ENCODE measurements at places on chromosomes 5 and 9. TPM values are rescaled to one million over a fixed set of nuclear protein-coding genes. Genes with fewer than 3 reads are reported as not detected.
A peak's percentile ranks its signal among the peaks of the same experiment; 100 is the strongest.

PPP2CA gene
- 202 TPM for total RNA-seq

EGFL7 gene
- total RNA-seq, result 30.2 TPM

PCDHB2 gene
- 0.21 TPM for total RNA-seq

ANKRD20A1 gene
- not detected for total RNA-seq

PTPRD gene
- total RNA-seq, result 55.9 TPM

SPATA9 gene
- total RNA-seq, result 0.34 TPM

DNA sequence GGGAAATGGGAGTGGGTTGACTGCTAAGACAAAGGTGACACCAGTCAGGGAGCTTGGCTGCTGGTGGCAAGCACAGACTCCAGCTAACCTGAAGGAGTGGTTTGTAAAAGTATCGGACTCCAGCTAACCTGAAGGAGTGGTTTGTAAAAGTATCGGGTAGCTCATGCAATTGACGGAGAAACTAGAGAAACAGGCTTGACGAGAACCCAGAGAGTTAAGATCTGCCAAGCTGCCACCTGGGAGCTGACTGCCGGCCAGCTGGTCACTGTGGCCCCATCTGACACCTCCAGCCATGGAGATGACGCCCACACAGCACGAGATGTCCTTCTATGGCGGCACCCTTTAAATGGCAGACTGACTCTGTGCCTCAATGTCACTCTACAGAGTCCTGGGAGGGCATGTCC, 28.3 kb upstream of the CRB2 start:
- no peaks in the 10 kb centered on the region for H3K36me3 ChIP-seq
- peak; percentile 56 for DNase-seq
- no peaks in the 10 kb centered on the region for H3K27me3 ChIP-seq
- peak overlapping the region; percentile 37 for H3K27ac ChIP-seq
- 0 out of 2 replicates have a peak, but pooled peaks cover 10% of the 10 kb centered on the region for H3K4me1 ChIP-seq

- H3K27ac ChIP-seq, result peak within 1 kb of the TSS; percentile 55
- no peaks in the 10 kb centered on the region for H3K27me3 ChIP-seq
- peaks cover 30% of the 10 kb centered on the region for H3K4me1 ChIP-seq
- H3K36me3 ChIP-seq, result no peaks in the 10 kb centered on the region
- H3K4me3 ChIP-seq, result peak within 1 kb of the TSS; percentile 74
These were observed at the start of gene ASS1 for GRCh38 chr9:130444565-130445221. Gene ASS1 (plus strand): TSS chr9:130444961. CDS start chr9:130452229, 7,268 bp downstream.

DNA sequence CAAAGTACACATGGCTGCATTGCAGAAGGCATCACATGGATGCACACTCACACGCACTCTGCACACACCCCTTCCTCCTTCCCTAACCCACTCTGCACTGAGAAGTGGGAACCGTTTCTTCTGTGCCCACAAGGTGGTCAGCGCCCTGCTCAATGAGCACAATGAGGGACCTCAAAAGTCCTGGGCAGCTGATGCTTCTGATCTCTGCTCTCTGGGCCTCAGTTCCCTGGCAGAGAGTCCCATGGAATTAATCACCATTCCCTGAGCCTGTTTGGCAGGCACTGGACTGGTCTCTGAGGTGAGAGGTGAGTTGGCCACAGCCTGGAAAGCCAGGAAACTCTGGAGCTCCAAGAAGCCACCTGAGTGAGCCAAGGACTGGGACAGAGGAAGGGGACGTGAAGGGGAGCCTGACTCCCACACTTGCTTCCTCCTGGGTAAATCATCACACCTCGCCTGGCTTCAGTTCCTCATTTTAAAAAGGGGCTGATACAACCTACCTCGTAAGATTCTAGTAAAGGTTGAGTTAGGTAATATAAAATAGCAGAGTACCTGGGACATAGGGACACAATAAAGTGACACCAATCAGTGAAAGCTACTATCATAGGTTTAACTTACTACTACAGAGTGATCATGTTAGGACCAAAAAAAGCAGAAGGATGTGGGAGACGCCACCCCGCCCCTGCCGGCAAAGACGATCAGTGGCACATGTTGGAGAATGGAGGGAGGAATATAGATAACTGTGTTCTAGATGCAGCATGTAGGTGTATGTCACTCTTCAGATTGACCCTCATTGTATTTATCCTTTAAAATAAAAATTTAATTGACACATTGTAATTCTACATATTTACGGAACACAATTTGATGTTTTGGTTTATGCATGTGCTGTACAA, 21.1 kb upstream of the IGFBPL1 start:
- DNase-seq, result no peak
- no peaks in the 10 kb centered on the region for H3K27me3 ChIP-seq
- H3K4me1 ChIP-seq, result peaks cover 17% of the 10 kb centered on the region
- no peak overlapping the region for H3K27ac ChIP-seq
- no peaks in the 10 kb centered on the region for H3K36me3 ChIP-seq
- H3K4me3 ChIP-seq, result no peak overlapping the region

DNA sequence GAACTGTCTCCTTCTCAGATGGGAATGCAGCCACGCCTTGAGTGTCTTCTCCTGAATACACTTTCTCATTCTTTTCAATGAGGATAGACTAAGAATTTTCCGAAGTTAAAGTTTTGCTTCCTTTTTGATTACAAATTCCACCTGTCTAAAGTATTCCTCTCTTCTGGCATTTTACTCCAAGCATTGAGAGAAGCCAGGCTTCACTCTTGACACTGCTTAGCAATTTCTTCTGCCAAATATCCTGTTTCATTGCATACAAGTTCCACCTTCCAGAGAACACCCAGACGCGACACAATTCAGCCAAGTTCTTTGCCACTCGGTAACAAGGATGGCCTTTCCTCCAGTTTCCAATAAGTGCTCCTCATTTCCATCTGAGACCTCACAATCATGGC, 35.6 kb upstream of the COL5A1 start:
- no peak for DNase-seq
- H3K4me3 ChIP-seq, result no peak overlapping the region
- H3K27ac ChIP-seq, result no peak overlapping the region
- H3K4me1 ChIP-seq, result peaks cover 22% of the 10 kb centered on the region
- H3K36me3 ChIP-seq, result no peaks in the 10 kb centered on the region
- no peaks in the 10 kb centered on the region for H3K27me3 ChIP-seq

DNA sequence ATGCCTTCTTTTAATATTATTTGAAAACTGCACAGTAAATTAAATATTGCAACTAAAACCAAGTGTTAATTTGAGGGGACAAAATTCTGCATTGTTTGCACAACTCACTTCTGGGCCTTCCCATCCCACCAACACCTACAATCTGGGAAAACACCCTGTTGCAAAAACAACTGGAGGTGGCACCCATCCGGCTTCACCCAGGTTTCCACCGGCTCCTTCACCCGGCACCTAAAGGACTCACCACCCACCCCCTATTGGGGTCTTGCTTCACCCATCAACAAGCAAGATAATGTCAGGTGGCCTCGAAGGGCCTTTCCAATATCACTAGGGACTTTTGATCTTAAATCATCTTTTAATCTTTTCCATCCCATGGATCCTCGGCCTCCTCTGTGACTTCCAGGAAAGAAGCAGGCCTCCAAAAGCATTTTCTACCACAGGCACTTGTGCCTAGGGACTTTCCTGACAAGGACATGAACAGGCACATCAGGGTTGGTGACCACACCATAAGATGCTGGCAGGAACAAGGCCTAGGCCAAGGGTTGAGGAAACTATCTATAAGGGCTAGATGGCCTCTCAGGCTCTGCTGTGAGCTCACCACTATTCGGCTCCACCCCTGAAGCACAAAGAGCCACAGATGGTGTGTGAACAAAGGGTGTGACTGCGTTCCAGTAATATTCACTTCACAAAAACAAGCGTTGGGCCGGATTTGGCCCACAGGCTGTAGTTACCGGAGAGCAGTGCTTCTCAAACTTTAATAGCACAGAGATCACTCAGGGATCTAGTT, 205.1 kb downstream of the AUH start:
- DNase-seq, result no peak
- no peaks in the 10 kb centered on the region for H3K27me3 ChIP-seq
- H3K4me1 ChIP-seq, result no peaks in the 10 kb centered on the region
- H3K27ac ChIP-seq, result no peak overlapping the region
- no peak overlapping the region for H3K4me3 ChIP-seq

DNA sequence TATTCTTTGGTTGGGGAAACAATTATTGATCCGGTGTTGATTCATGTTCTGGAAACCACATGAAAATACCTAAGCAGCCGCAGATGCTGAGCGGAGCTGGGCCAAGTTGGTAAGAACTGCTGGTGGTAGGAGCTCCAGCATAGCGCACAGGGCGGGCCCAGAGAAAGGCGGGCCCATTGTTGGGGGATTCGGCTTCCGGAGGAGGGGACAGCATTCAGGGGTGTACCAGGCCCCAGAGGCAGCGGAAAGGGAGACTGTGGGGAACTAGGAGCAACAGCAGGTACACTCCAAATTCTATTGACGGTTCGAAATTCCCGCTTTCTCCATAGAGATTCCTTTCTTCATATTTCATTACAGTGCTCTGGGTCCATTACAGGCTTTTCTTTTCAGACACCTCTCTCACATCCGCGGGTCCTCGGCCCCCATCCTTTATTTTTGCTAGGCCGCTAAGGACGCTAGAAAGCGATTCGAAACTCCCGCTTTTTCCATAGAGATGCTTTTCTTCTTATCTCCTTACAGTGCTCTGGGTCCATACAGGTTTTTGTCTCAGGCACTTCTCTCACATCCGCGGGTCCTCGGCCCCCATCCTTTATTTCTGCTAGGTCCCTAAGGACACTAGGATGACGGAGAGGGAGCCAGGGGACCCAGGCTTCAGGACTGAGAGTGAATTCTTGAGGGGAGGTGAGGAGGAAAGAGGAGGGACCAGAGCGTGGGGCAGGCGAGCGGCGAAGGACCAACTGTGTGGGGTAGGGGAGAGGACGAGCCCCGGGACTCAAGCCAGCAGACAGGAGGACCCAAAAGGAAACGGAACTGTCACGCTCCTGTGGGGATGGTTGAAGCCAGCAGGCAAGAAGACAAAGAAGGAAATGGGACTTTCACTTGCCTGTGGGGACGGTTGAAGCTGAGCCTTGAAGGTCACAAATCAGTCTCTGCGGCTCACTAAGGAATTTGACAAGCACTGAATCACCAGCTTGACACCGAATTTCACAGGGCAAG, at the start of gene CCDC152:
Gene CCDC152 (plus strand): TSS at position 213 of the 996 bp plus-strand sequence. CDS start 2,304 bp downstream, outside the sequence.
- DNase-seq, result no peak
- H3K27ac ChIP-seq, result no peak within 1 kb of the TSS
- H3K4me3 ChIP-seq, result no peak within 1 kb of the TSS
- H3K4me1 ChIP-seq, result no peaks in the 10 kb centered on the region
- no peaks in the 10 kb centered on the region for H3K27me3 ChIP-seq

DNA sequence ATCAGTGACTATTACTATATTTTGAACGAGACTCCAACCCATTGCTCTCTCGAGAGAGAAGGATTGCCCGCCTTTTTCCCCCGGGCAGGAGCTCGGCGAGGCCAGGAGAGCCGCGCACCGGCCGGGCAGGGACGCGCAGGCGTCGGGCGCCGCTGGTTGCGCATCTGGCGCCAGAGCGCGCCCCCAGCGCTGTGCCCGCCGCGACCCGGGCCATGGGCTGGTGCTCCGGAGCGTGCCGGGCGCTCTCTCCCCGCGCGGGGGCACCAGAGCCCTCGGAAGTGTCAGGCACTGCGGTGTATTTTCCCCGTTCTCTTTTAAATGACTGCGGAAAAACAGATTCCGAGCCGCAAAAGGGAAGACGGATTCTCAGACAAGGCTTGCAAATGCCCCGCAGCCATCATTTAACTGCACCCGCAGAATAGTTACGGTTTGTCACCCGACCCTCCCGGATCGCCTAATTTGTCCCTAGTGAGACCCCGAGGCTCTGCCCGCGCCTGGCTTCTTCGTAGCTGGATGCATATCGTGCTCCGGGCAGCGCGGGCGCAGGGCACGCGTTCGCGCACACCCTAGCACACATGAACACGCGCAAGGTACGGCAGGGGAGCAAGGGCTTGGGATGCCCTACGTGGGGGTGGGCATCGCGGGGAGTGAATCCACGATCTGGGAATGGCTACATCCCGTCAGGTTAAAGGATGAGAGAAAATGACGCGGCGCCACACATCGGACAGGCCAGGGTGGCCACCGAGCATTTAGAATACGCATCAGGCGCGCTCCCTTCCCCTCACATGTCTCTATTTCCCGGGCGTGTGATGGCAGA, 1.1 kb upstream of the NTRK2 start:
- peak; percentile 61 for DNase-seq
- H3K27ac ChIP-seq, result no peak overlapping the region
- H3K36me3 ChIP-seq, result no peaks in the 10 kb centered on the region
- H3K4me1 ChIP-seq, result no peaks in the 10 kb centered on the region
- peak overlapping the region; percentile 10 for H3K4me3 ChIP-seq

- H3K36me3 ChIP-seq, result no peaks in the 10 kb centered on the region
- DNase-seq, result no peak
- H3K27ac ChIP-seq, result no peak overlapping the region
- no peak overlapping the region for H3K4me3 ChIP-seq
- no peaks in the 10 kb centered on the region for H3K27me3 ChIP-seq
These were observed 23.4 kb downstream of the PROP1 start for GRCh38 chr5:177972613-177973012.

DNA sequence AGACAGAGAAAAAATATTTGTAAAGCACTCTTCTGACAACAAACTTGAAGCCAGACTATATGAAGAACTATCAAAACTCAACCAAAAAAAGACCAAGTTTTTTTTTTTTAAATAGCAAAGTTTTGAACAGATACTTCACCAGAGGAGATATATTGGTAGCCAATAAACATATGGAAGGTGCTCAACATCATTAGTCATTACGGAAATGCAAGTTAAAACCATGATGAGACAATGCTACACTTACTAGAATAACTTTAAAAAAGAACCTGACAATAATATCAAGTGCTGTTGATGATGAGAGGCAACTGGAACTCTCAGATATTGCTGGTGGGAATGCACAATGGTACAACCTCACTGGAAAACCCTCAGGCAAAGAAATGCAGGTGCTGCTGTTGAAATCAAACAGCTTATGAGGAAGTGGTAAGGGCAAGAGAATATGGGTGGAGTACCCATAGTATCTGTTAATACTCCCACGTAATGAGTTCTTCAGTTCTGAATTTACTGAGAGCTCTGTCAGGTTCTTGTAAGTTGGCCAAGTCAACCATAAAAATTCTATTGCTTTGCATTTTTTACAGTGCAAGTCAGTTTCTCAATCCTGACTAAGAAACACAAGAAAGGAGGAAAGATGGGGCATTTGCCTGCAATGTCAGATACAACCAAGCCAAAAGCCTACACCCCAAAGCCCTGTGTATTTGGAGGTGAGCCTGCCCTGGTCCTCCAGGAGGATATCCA, 87.3 kb upstream of the GNAQ start:
- H3K27ac ChIP-seq, result no peak overlapping the region
- H3K4me1 ChIP-seq, result no peaks in the 10 kb centered on the region
- no peak for DNase-seq
- H3K27me3 ChIP-seq, result no peaks in the 10 kb centered on the region
- no peak overlapping the region for H3K4me3 ChIP-seq

GRCh38 chr9:135447126-135447525, 32.5 kb upstream of the PPP1R26 start:
- no peak for DNase-seq
- no peak overlapping the region for H3K27ac ChIP-seq
- no peak overlapping the region for H3K4me3 ChIP-seq
- no peaks in the 10 kb centered on the region for H3K36me3 ChIP-seq
- no peaks in the 10 kb centered on the region for H3K27me3 ChIP-seq
- no peaks in the 10 kb centered on the region for H3K4me1 ChIP-seq

DNA sequence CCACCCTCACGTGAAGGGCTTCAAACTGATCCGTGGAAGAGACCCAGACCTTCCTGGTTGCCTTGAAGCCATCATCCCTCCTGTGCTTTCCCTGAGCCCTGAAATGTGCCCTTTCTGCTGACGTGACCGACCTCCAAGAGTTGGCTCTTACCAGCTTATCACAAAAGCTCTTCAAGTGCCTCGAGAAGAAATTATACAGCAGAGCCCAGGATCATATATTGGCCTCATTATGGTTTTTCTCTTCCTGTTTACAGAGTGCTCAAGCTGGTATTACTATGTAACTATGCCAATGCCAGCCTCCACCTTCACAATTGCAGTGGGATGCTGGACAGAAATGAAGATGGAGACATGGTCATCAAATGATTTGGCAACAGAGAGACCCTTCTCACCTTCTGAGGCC, 66.0 kb downstream of the AOPEP start:
- H3K27me3 ChIP-seq, result no peaks in the 10 kb centered on the region
- H3K36me3 ChIP-seq, result no peaks in the 10 kb centered on the region
- DNase-seq, result no peak
- no peak overlapping the region for H3K4me3 ChIP-seq
- H3K27ac ChIP-seq, result no peak overlapping the region
- H3K4me1 ChIP-seq, result no peaks in the 10 kb centered on the region
